ENCODE measurements at places on chromosomes 5 and 9.

DNA sequence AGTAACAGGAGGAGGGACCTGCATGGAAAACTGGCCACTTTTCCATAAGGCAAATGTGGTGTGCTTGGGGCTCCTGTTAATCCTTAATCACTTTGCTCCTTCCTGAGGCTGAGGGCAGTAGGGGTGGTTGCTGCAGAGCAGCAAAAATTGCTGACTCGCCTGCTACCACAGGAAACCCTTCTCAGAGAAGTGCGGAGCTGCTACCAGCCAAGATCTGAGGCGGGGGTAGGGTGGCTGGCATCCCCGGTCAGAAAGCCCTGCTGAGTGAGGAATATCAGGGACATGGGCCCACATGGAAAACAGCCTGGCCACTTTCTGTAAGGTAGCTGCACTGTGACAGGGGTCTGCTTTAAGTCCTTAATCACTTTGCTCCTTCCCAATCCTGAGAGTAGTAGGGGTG is 192.4 kb upstream of the GHR start:
- no peak for DNase-seq

- DNase-seq, result no peak
These were observed 4.4 kb upstream of the QSOX2 start for GRCh38 chr9:136249877-136250559.

DNA sequence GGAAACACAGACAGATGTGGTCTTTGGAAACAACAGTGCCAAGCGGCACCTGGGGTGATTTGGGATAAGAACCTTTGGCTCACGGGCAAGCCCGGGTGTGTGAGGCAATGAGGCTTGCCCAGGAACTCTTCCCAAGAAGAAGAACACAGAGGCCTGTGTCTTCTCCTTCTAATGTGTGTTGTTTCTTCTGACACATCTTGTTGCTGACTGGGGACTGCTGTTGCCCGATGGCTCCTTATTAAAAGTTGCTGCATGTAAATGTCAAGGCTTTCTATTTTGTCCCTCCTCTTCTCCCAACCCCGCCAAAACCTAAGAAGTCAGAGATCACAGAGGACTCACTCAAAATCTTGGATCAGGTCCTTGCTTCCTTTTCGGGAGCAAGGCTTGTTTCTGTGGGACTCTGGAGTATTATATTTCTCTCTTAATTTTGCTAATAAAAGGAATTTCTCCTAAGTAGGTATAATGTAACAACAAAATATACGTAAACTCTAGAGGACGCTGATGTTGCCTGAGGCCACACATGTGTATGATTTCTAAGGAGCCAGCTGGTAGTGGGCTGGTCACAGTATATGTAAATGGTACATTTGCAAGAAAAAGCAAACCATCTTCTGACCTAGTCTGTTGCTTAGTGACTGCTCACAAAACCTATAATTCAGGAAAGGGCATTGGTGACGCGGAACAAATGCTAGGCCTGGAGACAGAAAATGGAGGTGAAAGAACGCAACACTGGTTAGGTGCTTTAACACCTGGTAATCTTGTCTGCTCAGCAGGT is 232.5 kb downstream of the GADD45G start:
- DNase-seq, result no peak

- no peak for DNase-seq
These were observed 94.2 kb upstream of the MVB12B start for GRCh38 chr9:126232461-126232860.

DNA sequence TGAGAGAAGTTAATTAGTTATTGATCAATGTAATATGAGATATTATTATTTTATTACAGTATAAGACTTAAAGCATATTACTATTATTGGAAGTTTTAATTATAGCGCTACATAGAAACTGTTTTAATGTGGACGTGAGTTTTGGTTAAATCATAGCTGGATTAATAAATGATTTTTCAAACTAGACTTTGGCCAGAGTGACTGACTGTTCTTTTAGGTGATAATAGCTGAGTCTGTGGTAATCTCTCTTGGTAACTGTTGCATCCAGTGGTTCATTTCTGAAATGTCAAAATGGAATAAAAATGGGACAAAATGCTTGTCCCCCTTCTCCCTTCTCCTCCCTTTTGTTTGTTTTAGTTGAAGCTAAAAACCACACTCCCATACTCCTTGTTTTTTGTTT is 28.1 kb downstream of the ANKHD1 start:
- DNase-seq, result no peak

DNA sequence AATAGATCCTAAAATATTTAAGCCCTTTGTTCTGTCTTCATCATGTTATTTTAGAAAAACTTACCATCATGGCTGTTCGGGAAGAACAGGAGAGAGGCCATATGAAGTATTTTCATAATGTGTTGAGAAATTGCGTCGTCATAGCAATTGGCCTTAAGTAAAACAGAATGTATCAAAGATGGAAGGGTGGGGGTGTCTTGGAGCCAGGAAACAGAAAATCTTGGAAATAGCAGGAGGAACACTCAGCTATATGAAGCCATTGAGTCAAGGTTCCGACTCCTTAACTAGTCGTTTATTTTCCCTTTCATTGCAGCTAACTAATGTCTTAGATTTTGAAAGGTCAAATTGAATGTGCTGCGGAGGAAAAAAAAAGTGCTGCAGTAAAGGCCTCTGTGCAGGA is 1.3 kb downstream of the SPTAN1 start:
- DNase-seq, result no peak

GRCh38 chr5:151198861-151199260 is 25.0 kb downstream of the CCDC69 start:
- DNase-seq, result no peak

- DNase-seq, result no peak
These were observed 92.9 kb downstream of the DRD1 start for GRCh38 chr5:175351126-175351525.

DNA sequence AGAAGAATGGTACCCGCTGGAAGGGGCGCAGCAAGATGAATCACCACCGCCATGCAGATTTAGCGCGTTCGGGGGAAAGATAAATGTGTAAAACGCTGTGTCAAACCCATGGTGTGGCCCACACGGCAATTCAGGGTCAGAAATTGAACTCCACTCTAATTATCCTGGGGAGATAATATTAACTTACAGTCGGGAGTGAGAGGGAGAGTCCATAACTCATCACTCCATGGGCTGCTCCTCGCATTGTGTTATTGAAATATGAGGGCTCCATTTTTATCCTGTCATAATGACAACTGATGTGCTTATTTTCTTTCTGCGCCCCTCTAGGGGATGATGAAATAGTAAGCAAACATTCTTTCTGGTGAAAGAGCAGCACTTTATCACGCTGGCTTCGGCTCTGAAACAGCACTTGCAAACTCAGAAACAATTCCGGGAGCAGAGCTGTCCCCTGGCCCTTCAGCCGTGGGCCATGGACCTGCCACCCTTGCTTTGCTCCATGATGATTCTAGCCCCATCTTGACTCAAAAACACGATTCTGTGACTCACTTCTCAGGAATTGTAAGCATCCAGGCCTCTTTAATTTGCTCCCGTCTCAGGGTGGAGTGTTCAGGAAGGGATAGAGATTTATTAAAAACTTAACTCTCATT is 431.6 kb downstream of the IRX1 start:
- DNase-seq, result no peak

GRCh38 chr5:142667831-142668230 is 18.1 kb downstream of the FGF1 start:
- no peak for DNase-seq

GRCh38 chr5:174177976-174178605 is 132.6 kb downstream of the NSG2 start:
- DNase-seq, result no peak

DNA sequence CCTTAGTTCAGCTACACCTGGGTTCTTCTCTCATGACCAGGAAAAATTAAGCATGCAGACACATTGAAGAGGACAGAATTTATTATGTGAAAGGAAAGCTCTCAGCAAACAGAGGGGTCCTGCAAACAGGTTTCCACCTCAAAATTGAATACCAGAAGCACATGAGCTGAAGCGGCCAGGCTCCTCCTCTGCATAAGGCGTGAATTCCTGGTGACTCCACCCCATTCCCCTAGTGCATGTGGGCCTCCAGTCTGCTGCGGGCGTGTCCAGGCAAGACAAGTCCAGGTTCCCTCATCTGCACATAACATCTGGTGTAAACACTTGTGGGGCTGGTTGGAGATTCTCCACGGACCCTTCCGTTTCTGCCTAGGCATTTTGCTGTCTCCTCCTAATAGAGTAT is 1156.4 kb downstream of the FOXD4L5 start:
- no peak for DNase-seq

GRCh38 chr9:87156247-87156646 is 208.9 kb upstream of the GAS1 start:
- no peak for DNase-seq

- no peak for DNase-seq
These were observed 1.7 kb downstream of the MEGF9 start for GRCh38 chr9:120712539-120713031.

All from CD4-positive, alpha-beta memory T cell (primary cell).